ENCODE measurements at places on chromosomes 3 and 15. TPM values are rescaled to one million over a fixed set of nuclear protein-coding genes. Genes with fewer than 3 reads are reported as not detected.

Gene ISLR2
- 0.27 TPM for total RNA-seq

Gene SLC35G2
- total RNA-seq: 8.8 TPM

Gene ZMYND10
- 0.31 TPM for total RNA-seq

Gene CCR9
- total RNA-seq: not detected

Gene RUBCN
- total RNA-seq: 33.2 TPM

Gene C2CD4A
- 0.19 TPM for total RNA-seq

Gene KLHL6
- total RNA-seq: 0.12 TPM

Gene SCAANT1
- total RNA-seq: not detected

Gene GAP43
- 22.7 TPM for total RNA-seq

Gene CPNE9
- 7.8 TPM for total RNA-seq

Gene CSK
- 27.5 TPM for total RNA-seq

Gene HGD
- not detected for total RNA-seq

Gene RETNLB
- total RNA-seq: not detected

Gene DISP2
- 1.0 TPM for total RNA-seq

Gene PLIN1
- total RNA-seq: 0.50 TPM

Gene ISG20
- 1.1 TPM for total RNA-seq

Gene ZIC1
- total RNA-seq: 0.21 TPM

Gene C15orf40
- 7.3 TPM for total RNA-seq

Gene ERICH6
- not detected for total RNA-seq

Gene ADAMTS7
- 52.7 TPM for total RNA-seq

Gene FSTL1
- total RNA-seq: 272 TPM

Gene TMOD2
- 7.4 TPM for total RNA-seq

Gene ADCY5
- 10.2 TPM for total RNA-seq

Gene PYGO1
- 0.52 TPM for total RNA-seq

Gene PLCH1
- total RNA-seq: 24.4 TPM

Gene FAM162A
- 34.4 TPM for total RNA-seq

Gene PSTPIP1
- total RNA-seq: 0.80 TPM

Gene CDCP1
- total RNA-seq: 17.4 TPM

Gene CMTM6
- total RNA-seq: 123 TPM

Gene NANOGP8
- 49.6 TPM for total RNA-seq

Gene SERINC4
- not detected for total RNA-seq

Gene CAMKV
- 80.1 TPM for total RNA-seq

Gene NEK11
- 3.7 TPM for total RNA-seq

Gene MITF
- total RNA-seq: 1.9 TPM

Gene NKIRAS1
- total RNA-seq: 9.7 TPM

Gene FILIP1L
- not detected for total RNA-seq

Gene RTP4
- not detected for total RNA-seq

Gene C3orf85
- not detected for total RNA-seq

Gene ENTPD3
- total RNA-seq: 0.63 TPM

Gene CPN2
- not detected for total RNA-seq

Gene CHRNA3
- 1.3 TPM for total RNA-seq
